ENCODE measurements at places on chromosomes 11 and 22.

DNA sequence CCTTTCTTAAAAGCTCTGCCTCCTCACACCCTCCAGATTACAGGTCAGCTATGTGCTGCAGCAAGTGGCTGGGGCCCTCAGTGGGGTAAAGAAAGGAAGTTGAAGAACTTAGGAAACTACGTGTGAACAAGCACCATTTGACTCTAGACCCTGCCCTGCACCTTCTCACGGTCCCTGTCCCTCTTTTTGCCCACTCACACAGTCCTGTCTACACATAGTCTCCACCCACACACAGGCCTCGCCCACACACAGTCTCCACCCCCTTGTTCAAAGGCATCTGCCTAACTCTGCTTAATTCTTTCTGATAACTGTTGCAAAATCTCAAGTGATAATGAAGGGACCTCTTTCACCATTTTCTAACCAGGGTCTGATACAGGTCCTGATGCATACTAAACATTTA lies 59.0 kb downstream of the TMPRSS5 start:
- DNase-seq = no peak

- no peak for DNase-seq
Observed at GRCh38 chr22:28703436-28703835, 23.8 kb upstream of the TTC28 start.

DNA sequence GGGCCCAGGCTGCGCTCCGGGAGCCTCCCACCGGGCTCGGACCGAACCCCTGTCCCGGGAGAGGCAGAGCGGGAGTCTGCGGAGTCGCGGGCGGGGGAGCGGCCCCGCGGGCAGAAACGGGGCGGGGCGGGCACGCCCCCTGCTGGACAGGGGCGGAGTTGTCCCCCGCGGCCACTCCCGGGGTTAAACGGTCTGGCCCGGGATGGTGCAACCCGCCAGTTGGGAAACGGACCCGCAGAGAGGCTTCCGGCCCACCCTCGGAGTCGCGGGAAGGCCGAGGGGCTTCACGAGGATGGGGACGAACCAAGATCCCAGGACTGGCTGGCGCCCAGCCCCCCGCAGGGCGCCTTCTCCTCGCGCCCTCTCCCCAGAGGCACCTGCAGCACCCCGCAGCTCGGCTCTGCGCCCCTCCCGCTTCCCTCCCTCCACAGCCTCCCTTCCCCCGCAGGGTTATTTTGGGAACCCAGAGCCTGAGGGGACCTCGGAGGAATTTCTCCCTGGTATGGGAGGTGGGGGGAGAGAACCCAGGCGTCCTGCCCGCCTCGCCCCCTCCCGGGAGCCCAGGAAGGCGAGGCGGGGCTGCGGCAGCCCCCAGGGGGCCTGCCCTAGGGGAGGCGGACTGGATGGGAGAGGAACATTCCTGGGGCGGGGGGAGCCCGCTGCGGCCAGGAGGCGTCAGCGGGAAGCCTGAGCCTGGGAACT lies 902 bp downstream of the RASGRP2 start:
- DNase-seq = peak; percentile 81

DNA sequence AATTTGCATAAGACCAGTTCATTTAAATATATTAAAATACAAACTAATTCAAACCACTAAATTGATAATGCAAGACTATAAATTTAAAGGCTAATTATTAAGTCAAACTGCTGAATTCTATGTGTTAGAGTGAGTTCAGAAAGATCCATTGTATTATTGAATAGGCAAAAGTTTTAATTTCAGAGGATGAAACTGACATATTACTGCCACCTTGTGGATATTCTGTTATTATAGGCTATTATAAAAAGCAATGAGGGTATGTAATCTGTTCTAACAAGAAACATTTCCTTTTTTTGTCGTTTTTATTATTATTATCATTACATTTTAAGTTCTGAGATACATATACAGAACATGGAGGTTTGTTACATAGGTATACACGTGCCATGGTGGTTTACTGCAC lies 20.9 kb upstream of the NAALAD2 start:
- no peak for DNase-seq

- no peak for DNase-seq
Observed at GRCh38 chr11:92322225-92322624, 97.6 kb downstream of the FAT3 start.

- DNase-seq = no peak
Observed at GRCh38 chr11:12853652-12854296, 155.3 kb upstream of the RASSF10 start.

DNA sequence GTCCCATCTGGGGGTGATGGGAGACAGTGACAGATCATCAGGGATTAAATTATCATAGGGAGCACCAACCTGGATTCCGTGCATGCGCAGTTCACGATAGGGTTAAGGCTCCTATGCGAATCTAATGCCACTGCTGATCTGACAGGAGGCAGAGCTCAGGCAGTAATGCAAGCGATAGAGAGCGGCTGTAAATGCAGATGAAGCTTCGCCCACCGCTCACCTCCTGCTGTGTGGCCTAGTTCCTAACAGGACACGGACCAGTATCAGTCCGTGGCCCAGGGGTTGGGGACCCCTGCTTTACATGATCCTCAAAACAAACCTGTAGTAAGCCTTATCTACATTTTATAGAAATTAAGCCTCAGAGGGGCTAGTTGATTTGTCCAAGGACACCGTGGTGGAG lies 94.3 kb downstream of the TTC28 start:
- DNase-seq = no peak

DNA sequence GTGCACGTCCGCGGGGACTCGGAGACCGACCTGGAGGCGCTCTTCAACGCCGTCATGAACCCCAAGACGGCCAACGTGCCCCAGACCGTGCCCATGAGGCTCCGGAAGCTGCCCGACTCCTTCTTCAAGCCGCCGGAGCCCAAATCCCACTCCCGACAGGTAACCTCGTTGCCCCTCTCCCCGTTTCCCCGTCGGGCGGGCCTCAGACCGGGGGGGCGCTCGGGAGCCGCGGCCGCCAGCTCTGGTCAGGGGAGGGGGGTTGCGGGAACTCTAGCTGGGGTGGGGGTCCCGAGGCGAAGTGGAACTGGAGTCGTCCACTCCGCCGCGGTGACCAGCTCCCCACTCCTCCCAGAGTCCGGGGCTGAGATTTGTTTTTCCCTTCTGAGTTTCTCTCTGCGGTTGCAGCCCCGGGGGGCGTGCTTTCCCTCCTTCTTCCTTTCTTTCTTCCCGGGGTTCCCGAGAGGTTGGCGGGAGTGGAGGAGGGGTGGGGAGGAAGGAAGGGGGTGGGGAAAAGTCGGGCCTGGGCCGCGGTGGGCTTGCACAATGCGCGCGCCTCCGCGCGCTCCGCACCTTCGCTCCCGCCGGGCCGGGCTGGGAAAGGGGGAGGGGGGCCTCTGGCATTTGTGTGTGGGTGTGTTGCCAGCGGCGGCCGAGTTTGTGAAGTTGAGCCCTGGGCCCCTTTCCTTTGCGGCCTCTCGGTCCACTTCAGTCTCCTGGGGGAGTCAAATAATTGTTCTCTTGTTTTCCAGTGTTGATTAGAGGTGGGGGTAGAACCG lies 952 bp downstream of the YAP1 start:
- peak; percentile 34 for DNase-seq

- DNase-seq = no peak
Observed at GRCh38 chr11:124817036-124817435, 16.8 kb upstream of the MSANTD2 start.

DNA sequence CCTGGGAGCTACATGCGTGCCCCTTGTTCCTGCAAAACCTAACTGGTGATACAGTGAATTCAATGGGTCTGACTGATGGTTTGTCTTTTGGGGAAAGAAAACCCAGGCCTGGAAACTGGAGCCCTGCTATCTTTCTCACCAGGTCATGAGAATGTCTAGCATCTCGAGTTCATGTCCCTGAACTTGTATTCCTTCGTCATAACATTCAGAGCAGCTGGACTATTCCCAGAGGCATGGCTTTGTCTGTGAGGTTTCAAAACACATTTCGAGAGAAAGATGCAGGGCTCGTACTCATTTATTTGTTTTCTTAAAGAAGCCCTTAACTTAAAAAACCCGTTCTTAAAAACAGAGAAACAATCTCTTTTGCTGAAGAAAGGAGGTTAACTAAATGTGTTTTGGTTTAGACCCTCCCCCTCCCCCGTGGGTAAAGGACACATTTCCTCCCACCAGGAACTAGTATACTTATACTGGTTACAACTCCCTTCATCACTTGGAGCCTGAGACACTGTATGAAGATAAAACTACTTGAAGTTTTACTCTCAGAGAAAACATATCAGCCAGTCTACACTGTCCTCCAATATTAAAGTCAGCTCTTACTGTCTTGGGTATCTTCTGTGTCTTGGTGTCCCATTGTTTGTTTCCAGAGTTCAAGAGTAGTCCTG lies 43.2 kb downstream of the ME3 start:
- DNase-seq = no peak

DNA sequence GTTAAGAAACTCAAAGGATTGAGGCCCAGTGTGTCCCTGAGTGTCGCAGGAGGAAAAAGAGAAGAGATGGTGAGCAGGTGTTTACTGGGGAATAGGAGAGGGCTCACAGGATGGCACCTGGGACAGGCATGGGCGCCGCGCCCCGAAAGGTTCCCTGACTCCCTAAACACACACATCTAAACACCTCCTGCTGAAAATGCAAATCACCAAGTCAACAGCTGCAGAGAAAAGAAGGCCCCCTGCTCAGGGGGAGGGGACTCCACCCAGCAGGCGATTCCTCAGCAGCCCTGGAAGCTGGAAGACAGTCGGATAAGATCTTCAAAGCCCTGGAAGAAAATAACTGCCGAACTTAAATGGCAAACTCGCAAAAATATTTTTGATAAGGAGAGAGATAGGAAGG lies 377.2 kb downstream of the BRD1 start:
- no peak for DNase-seq

GRCh38 chr11:119319700-119320239 lies 2.8 kb upstream of the MCAM start:
- no peak for DNase-seq

GRCh38 chr11:4060182-4060923 lies 34.2 kb upstream of the RRM1 start:
- no peak for DNase-seq

- DNase-seq = no peak
Observed at GRCh38 chr11:567629-568292, 7.0 kb downstream of the RASSF7 start.

- no peak for DNase-seq
Observed at GRCh38 chr22:50710886-50711285, 27.1 kb upstream of the ACR start.

- no peak for DNase-seq
Observed at GRCh38 chr11:7427733-7428132, 57.6 kb upstream of the OLFML1 start.

DNA sequence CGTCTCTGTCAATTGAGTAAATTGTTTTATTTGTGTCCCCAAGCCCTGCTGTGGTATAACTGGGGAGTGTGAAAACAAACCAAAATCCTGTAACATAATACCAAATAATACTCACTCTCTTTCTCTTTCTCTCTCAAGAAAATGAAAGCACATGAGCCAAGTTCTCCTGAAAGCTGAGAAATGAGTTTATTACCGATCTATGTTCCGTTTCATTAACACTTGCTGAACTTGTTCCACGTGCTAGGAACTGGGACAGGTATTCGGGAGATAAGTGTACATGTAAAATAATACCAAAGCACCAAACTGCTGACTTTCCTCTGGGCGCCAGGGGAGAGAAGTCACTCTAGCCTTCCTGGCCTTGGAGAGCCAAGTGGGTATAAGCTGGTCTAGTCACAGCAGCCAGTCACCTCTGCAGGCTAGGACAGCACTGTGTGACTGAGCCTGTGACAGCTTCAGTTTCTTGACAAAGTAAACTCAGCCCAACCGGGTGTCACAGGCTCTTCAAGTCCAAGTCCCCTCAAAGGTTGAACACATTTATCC lies 23.1 kb downstream of the CD6 start:
- no peak for DNase-seq

GRCh38 chr11:56846631-56847576 lies 98.4 kb upstream of the OR9G4 start:
- no peak for DNase-seq

DNA sequence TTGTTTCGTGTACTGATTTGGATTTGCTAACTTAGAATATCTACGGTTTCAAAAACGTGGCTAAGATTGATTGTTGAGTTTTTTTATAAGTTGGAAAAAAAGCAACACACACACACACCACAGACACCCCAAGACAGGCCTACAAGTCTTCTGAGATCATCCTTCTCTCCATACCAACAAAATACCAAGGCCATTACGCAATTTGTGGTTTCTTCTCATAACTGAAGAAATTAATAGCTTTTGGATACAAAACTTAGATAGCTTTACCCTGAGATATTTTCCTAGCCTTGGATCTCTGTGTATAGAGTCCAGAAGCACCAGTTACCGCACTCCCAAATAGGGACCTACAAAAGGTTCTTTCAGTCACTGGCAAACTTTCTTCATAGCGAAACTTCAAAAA lies 113.6 kb downstream of the SIK3 start:
- no peak for DNase-seq

DNA sequence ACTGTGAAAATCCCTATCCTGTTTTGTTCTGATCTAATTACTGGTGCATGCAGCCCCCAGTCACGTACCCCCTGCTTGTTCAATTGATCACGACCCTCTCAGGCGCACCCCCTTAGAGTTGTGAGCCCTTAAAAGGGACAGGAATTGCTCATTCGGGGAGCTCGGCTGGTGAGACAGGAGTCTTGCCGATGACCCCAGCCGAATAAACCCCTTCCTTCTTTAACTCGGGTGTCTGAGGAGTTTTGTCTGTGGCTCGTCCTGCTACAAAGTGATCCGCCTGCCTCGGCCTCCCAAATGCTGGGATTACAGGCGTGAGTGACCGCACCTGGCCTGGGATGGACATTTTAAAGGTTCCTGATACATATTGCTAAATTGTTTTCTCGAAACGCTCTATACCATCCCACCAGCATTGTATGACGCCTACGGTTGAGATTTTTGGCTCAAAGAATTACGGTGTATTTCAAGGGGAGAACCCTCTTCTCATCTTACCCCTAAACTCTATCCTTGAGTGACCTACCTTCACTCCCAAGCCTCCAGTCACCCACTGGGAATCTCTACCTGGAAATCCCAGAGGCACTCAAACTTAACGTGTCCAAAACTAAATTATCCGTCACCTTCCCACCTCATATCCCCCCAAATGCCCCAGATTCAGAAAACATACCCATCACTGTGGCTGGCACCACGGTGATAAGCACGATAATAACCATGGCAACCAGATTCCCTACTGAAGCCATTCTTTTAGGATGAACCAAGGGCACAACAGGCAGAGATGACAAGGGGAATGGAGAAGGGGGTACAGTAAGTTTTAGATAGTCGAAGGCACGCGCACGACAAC lies 789 bp upstream of the POLA2 start:
- no peak for DNase-seq

- DNase-seq = no peak
Observed at GRCh38 chr11:81005595-81005994, 1564.8 kb upstream of the TENM4 start.

GRCh38 chr11:67627441-67627811 lies 2.3 kb downstream of the NUDT8 start:
- DNase-seq = no peak

GRCh38 chr22:50236731-50237409 lies 8.0 kb downstream of the TUBGCP6 start:
- peak; percentile 43 for DNase-seq

- peak; percentile 77 for DNase-seq
Observed at GRCh38 chr22:36252754-36253522, at the start of gene APOL1. Gene APOL1 (plus strand): TSS chr22:36253133. CDS start chr22:36254956, 1,823 bp downstream.
